ENCODE measurements at places on chromosomes 11 and 22. TPM values are rescaled to one million over a fixed set of nuclear protein-coding genes. Genes with fewer than 3 reads are reported as not detected.

- peaks cover 3% of the 10 kb centered on the region for H3K27me3 ChIP-seq
- H3K4me3 ChIP-seq = no peak overlapping the region
- no peak for DNase-seq
- no peaks in the 10 kb centered on the region for H3K4me1 ChIP-seq
- no peak overlapping the region for H3K27ac ChIP-seq
- no peaks in the 10 kb centered on the region for H3K36me3 ChIP-seq
These were observed 123.4 kb upstream of the SEZ6L start for GRCh38 chr22:26045860-26046259.

GRCh38 chr11:112966561-112966960 lies 5.3 kb downstream of the NCAM1 start:
- H3K4me1 ChIP-seq = peaks cover 19% of the 10 kb centered on the region
- H3K36me3 ChIP-seq = no peaks in the 10 kb centered on the region
- peaks cover 11% of the 10 kb centered on the region for H3K27me3 ChIP-seq
- DNase-seq = no peak
- H3K27ac ChIP-seq = no peak overlapping the region

- H3K27ac ChIP-seq = no peak overlapping the region
- no peak overlapping the region for H3K4me3 ChIP-seq
- no peaks in the 10 kb centered on the region for H3K27me3 ChIP-seq
- no peaks in the 10 kb centered on the region for H3K4me1 ChIP-seq
- DNase-seq = peak; percentile 70
These were observed 850.0 kb downstream of the TBC1D22A start for GRCh38 chr22:47612311-47612910.

DNA sequence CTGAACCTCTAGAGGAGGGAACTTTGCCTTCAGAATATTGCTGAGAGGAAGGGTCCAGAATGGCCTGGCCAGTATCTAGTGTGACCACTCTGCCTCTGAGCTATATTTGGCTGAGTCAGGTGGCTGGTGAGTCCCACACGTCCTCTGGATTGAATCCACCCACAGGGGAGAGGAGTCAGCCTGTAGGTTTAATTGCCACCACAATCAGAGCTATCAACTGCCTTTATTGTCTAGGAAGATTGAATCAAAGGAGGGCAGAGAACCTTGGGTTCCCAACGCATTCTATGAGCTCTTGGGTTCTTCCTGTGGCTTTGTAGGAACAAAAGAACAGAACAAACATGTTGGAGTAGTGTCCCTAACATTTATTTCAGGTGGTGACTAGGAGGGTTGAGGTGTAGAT lies 67.7 kb downstream of the ST3GAL4 start:
- no peak for DNase-seq
- H3K36me3 ChIP-seq = peaks cover 3% of the 10 kb centered on the region
- H3K27ac ChIP-seq = no peak overlapping the region
- H3K4me1 ChIP-seq = peaks cover 40% of the 10 kb centered on the region

- H3K36me3 ChIP-seq = peaks cover 2% of the 10 kb centered on the region
- DNase-seq = peak; percentile 36
- H3K27ac ChIP-seq = no peak overlapping the region
- H3K27me3 ChIP-seq = no peaks in the 10 kb centered on the region
These were observed 31.9 kb downstream of the PDGFB start for GRCh38 chr22:39212721-39213376.

- peaks cover 19% of the 10 kb centered on the region for H3K4me1 ChIP-seq
- H3K36me3 ChIP-seq = no peaks in the 10 kb centered on the region
- H3K27ac ChIP-seq = no peak overlapping the region
- no peak overlapping the region for H3K4me3 ChIP-seq
- H3K27me3 ChIP-seq = peaks cover 5% of the 10 kb centered on the region
- DNase-seq = no peak
These were observed 21.4 kb upstream of the CDON start for GRCh38 chr11:126083829-126084607.

- no peak overlapping the region for H3K27ac ChIP-seq
- H3K4me1 ChIP-seq = peaks cover 2% of the 10 kb centered on the region
- peaks cover 7% of the 10 kb centered on the region for H3K27me3 ChIP-seq
- no peaks in the 10 kb centered on the region for H3K36me3 ChIP-seq
These were observed 7.4 kb downstream of the SLN start for GRCh38 chr11:107704451-107704850.

DNA sequence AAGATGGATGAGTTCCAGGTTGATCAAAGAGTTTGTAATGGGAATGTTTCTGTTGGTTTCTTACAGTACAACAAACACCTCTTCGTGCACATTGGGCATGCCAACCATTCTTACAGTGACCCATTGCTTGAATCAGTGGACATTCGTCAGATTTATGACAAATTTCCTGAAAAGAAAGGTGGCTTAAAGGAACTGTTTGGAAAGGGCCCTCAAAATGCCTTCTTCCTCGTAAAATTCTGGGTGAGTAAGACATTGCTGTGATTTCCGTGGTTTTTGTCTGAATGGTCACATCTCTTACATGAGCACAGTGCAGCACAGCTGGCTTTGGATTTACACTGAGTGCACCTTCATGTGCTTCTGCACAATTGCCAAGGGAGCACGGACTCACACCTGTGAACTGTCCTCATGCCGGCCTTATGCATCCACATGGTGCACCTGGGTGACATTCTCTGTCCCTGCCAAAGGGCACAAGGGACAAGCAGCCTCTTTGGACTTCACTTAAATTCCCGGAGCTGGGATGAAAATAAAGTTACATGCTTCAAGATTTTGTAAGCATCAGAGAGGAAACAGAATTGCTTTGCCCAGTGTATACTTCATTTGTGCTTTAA lies 107.1 kb upstream of the RASSF10 start:
- peaks cover 10% of the 10 kb centered on the region for H3K36me3 ChIP-seq
- peak overlapping the region; percentile 28 for H3K27ac ChIP-seq
- peaks cover 37% of the 10 kb centered on the region for H3K4me1 ChIP-seq
- no peaks in the 10 kb centered on the region for H3K27me3 ChIP-seq

GRCh38 chr11:12715131-12715530 lies 40.9 kb downstream of the TEAD1 start:
- H3K27ac ChIP-seq = no peak overlapping the region
- peaks cover 5% of the 10 kb centered on the region for H3K36me3 ChIP-seq
- H3K27me3 ChIP-seq = no peaks in the 10 kb centered on the region
- H3K4me1 ChIP-seq = peaks cover 39% of the 10 kb centered on the region
- no peak for DNase-seq

DNA sequence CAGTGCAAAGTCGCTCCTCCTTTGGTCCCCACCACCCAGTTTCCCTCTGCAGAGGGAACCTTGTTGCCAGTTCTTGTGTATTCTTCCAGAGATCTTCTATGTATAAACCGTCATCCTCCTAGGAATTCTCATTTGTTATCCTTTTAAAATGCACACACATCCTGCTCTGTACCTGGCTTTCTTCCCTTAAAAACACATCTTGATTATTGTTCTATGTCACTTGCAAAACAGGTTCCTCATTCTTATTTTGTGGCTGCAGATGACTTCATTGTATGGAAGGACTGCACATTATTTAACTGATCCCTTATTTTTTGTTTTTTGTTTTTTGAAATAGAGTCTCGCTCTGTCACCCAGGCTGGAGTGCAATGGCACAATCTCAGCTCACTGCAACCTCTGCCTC lies 26.6 kb upstream of the SYT7 start:
- peaks cover 22% of the 10 kb centered on the region for H3K27me3 ChIP-seq
- H3K27ac ChIP-seq = no peak overlapping the region
- H3K4me1 ChIP-seq = peaks cover 21% of the 10 kb centered on the region
- no peak overlapping the region for H3K4me3 ChIP-seq
- DNase-seq = no peak

DNA sequence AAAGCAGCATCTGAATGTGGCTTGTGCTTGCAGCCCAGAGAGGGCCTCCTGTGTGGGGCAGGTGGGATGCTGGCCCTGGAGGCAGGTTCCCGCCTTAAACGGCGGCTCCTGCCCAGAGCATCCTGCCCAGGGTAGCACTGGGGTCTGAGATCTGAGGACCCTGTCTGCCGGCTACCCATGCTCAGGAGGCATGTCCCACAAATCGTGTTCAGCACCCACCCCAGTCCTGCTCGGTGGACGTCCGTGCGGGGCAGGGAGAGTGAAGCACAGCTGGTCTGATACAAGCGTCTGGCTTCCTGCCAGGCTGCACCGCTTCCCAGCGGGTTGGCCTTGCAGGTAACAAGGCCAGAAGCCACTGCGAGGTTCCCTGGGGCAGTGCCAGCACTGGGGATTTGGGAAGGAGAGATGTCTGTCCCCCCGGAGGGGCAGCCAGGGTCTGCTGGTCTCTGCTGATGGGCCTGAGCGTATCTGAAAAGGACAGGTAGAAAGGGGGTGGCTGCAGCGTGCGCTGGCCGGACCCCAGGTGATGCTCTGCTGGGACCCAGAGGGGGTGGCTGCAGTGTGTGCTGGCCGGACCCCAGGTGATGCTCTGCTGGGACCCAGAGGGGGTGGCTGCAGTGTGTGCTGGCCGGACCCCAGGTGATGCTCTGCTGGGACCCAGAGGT lies 3.6 kb downstream of the TRABD start:
- H3K4me1 ChIP-seq = peaks cover 23% of the 10 kb centered on the region
- H3K27me3 ChIP-seq = no peaks in the 10 kb centered on the region
- H3K36me3 ChIP-seq = no peaks in the 10 kb centered on the region
- peak overlapping the region; percentile 2 for H3K27ac ChIP-seq
- H3K4me3 ChIP-seq = no peak overlapping the region
- no peak for DNase-seq

GRCh38 chr11:35862666-35863065 lies 81.2 kb upstream of the LDLRAD3 start:
- H3K4me3 ChIP-seq = no peak overlapping the region
- no peak for DNase-seq
- no peak overlapping the region for H3K27ac ChIP-seq
- peaks cover 2% of the 10 kb centered on the region for H3K36me3 ChIP-seq
- H3K4me1 ChIP-seq = no peaks in the 10 kb centered on the region

- no peak overlapping the region for H3K27ac ChIP-seq
- peaks cover 22% of the 10 kb centered on the region for H3K4me1 ChIP-seq
- DNase-seq = no peak
- no peaks in the 10 kb centered on the region for H3K36me3 ChIP-seq
These were observed 27.1 kb downstream of the TSKU start for GRCh38 chr11:76810151-76810853.

DNA sequence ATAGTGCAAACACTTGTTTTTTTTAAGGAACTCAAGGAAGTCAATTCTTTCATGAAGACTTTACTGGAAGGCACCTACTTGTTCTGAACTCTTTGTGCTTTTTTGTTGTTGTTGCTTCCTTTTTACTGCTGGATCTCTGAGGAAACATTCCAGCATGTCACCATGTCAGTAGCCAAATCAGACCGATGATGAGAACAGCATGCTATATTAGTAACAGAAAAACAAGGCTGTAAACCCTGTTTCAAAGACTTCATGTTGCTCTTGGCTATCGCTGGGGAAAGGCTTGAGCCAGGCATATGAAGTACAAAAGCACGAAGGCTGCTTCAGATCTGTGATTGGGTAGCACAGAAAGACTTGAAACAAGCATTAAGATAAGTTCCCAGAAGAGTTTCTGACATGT lies 125.6 kb upstream of the SLC5A12 start:
- H3K36me3 ChIP-seq = no peaks in the 10 kb centered on the region
- H3K27me3 ChIP-seq = no peaks in the 10 kb centered on the region
- peaks cover 70% of the 10 kb centered on the region for H3K4me1 ChIP-seq

DNA sequence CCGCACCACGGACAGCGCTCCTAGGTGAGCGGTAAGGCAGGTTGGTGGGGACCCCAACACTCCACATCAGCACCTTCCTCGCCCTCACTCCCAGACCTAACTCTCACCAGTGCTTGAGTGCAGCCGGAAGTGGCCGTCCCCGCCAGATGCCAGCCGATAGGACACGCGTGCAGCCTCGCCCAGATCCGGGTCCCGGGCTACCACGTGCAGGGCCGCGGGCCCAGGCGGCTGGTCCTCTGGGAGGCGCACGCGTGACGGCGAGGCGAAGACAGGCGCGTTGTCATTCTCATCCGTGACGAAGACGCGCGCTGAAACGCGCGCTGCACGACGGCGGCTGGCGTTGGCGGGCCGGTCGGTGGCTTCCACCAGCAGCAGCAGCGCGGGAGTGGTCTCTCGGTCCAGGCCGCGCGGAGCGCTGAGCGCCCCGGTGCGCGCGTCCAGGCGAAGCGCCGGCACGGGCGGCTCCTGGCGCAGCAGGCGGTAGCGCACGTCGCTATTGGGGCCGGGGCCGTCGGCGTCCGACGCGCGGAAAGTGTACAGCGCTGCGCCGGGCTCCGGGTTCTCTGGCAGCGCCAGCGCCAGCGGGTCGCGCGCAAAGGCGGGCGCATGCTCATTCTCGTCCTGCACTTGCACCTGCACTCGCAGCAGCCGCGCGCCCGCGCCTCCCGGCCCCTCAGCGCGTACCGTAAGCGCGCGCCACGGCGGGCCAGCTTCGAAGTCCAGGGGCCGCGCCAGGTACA lies 10.8 kb upstream of the TPP1 start:
- peaks cover 31% of the 10 kb centered on the region for H3K36me3 ChIP-seq
- no peak overlapping the region for H3K27ac ChIP-seq
- no peak for DNase-seq
- H3K4me1 ChIP-seq = no peaks in the 10 kb centered on the region
- no peaks in the 10 kb centered on the region for H3K27me3 ChIP-seq

- no peaks in the 10 kb centered on the region for H3K36me3 ChIP-seq
- H3K27me3 ChIP-seq = peaks cover 6% of the 10 kb centered on the region
- H3K4me3 ChIP-seq = no peak overlapping the region
- H3K27ac ChIP-seq = no peak overlapping the region
These were observed 331.4 kb downstream of the DLG2 start for GRCh38 chr11:85295694-85296271.

GRCh38 chr11:134355656-134356055 lies 23.9 kb downstream of the GLB1L2 start:
- H3K27ac ChIP-seq = no peak overlapping the region
- peaks cover 36% of the 10 kb centered on the region for H3K27me3 ChIP-seq
- H3K36me3 ChIP-seq = peaks cover 4% of the 10 kb centered on the region
- no peak overlapping the region for H3K4me3 ChIP-seq

DNA sequence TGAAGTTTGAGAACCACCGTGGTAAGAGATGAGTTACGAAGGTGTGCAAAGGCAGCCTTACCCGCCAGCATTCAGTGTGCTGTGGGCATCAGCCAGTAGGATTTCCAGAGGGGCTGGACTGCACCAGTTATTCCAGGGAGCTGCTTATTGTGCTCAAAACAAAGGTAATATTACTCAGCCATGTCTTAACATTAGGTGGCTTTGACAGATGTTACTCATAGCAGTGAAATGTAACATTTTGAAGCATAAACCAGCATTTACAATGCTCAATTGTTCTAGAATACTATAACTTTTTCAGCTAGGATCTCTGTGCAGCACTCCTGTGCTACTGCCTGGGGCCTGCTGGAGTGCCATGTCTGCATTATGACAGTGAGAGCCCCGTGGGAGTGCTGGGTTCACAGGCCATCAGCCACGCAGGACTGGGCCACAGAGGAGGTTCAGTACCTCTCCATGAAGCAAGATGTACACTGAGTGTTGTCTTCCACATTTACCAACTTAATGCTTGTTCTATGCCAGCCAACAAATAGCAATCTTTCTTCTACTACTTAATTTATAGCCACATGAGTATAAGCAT lies 238.1 kb downstream of the CADM1 start:
- H3K36me3 ChIP-seq = no peaks in the 10 kb centered on the region
- no peak overlapping the region for H3K4me3 ChIP-seq
- no peak overlapping the region for H3K27ac ChIP-seq
- no peaks in the 10 kb centered on the region for H3K27me3 ChIP-seq
- no peak for DNase-seq
- H3K4me1 ChIP-seq = peaks cover 11% of the 10 kb centered on the region

Gene BTBD10
- total RNA-seq = 37.3 TPM

Gene FGF3
- total RNA-seq = not detected

Gene ZFP91
- total RNA-seq = 44.0 TPM

Gene BAIAP2L2
- total RNA-seq = 0.21 TPM

Gene UCP3
- total RNA-seq = 1.3 TPM

Gene FAT3
- total RNA-seq = 21.3 TPM

Gene TEX12
- total RNA-seq = not detected

Gene DDX25
- total RNA-seq = not detected

Gene C22orf31
- not detected for total RNA-seq

Gene YIF1A
- total RNA-seq = 193 TPM

Gene NUCB2
- total RNA-seq = 231 TPM

All from chondrocyte (in vitro differentiated cells).